ENCODE measurements at places on chromosomes 5 and 9. TPM values are rescaled to one million over a fixed set of nuclear protein-coding genes. Genes with fewer than 3 reads are reported as not detected.

Gene SLC6A3
- 0.06 TPM for polyA plus RNA-seq

Gene C9orf50
- polyA plus RNA-seq, result not detected

Gene SEMA6A
- polyA plus RNA-seq, result 4.2 TPM

Gene C9orf153
- polyA plus RNA-seq, result not detected

Gene GHR
- 108 TPM for polyA plus RNA-seq

Gene SPATA31C1
- polyA plus RNA-seq, result not detected

Gene MSMP
- polyA plus RNA-seq, result not detected

Gene ENTREP1
- 4.3 TPM for polyA plus RNA-seq

Gene PLAC8L1
- 0.12 TPM for polyA plus RNA-seq

Gene ZNF354B
- polyA plus RNA-seq, result 10.3 TPM

Gene PHF24
- 0.03 TPM for polyA plus RNA-seq

Gene BTNL3
- 0.33 TPM for polyA plus RNA-seq

Gene PLEKHG4B
- 0.15 TPM for polyA plus RNA-seq

Gene GCNT4
- 0.68 TPM for polyA plus RNA-seq

Gene CNTLN
- polyA plus RNA-seq, result 6.4 TPM

Gene INSL4
- polyA plus RNA-seq, result not detected

Gene FBXL17
- polyA plus RNA-seq, result 10.1 TPM

Gene MARCHF3
- polyA plus RNA-seq, result 29.9 TPM

Gene SPINK9
- polyA plus RNA-seq, result not detected

Gene CAMK4
- 0.17 TPM for polyA plus RNA-seq

Gene AP3S1
- polyA plus RNA-seq, result 43.0 TPM

Gene WNT8A
- polyA plus RNA-seq, result not detected

Gene ADAMTS13
- 2.7 TPM for polyA plus RNA-seq

Gene TMEFF1
- not detected for polyA plus RNA-seq

Gene IFNA21
- polyA plus RNA-seq, result not detected

Gene IFNA2
- 0.56 TPM for polyA plus RNA-seq

Gene ARSI
- polyA plus RNA-seq, result 0.98 TPM

Gene SV2C
- polyA plus RNA-seq, result 0.04 TPM

Gene SPINK6
- 0.42 TPM for polyA plus RNA-seq

Gene C9
- not detected for polyA plus RNA-seq

Gene RNF224
- polyA plus RNA-seq, result not detected

Gene EQTN
- not detected for polyA plus RNA-seq

Gene C5
- polyA plus RNA-seq, result 3.0 TPM

Gene CCL19
- polyA plus RNA-seq, result 3.4 TPM

Gene FOXD4
- 0.14 TPM for polyA plus RNA-seq

Gene ARAP3
- polyA plus RNA-seq, result 14.2 TPM

Gene GOLGA2
- 39.4 TPM for polyA plus RNA-seq

Gene BRINP1
- polyA plus RNA-seq, result not detected

Gene SLC4A9
- 0.06 TPM for polyA plus RNA-seq

Gene FST
- 11.5 TPM for polyA plus RNA-seq

Gene ZDHHC21
- 2.3 TPM for polyA plus RNA-seq

Gene PCDHB2
- 3.2 TPM for polyA plus RNA-seq

Gene DBH
- polyA plus RNA-seq, result 0.01 TPM

Gene CD274
- 0.22 TPM for polyA plus RNA-seq

Gene RPL37
- 2,235 TPM for polyA plus RNA-seq

Gene TRPM6
- 0.22 TPM for polyA plus RNA-seq

Gene ARL14EPL
- 0.22 TPM for polyA plus RNA-seq

Gene PCDHGB2
- polyA plus RNA-seq, result 0.58 TPM

Gene PCDHGA3
- polyA plus RNA-seq, result 0.82 TPM

Gene ABLIM3
- 37.5 TPM for polyA plus RNA-seq

Gene ZNF618
- 3.9 TPM for polyA plus RNA-seq

Gene TAF11L10
- not detected for polyA plus RNA-seq

Gene LHX3
- polyA plus RNA-seq, result 0.02 TPM

Gene RANBP17
- polyA plus RNA-seq, result 1.2 TPM

Gene WDR31
- 1.5 TPM for polyA plus RNA-seq

Data from adipose tissue (tissue), 3 donors.